ENCODE measurements at places on chromosomes 3 and 15. TPM values are rescaled to one million over a fixed set of nuclear protein-coding genes. Genes with fewer than 3 reads are reported as not detected.

Gene CYP8B1
- 2.8 TPM for polyA plus RNA-seq

Gene ETFA
- polyA plus RNA-seq, result 291 TPM

Gene ABHD17C
- polyA plus RNA-seq, result 3.9 TPM

DNA sequence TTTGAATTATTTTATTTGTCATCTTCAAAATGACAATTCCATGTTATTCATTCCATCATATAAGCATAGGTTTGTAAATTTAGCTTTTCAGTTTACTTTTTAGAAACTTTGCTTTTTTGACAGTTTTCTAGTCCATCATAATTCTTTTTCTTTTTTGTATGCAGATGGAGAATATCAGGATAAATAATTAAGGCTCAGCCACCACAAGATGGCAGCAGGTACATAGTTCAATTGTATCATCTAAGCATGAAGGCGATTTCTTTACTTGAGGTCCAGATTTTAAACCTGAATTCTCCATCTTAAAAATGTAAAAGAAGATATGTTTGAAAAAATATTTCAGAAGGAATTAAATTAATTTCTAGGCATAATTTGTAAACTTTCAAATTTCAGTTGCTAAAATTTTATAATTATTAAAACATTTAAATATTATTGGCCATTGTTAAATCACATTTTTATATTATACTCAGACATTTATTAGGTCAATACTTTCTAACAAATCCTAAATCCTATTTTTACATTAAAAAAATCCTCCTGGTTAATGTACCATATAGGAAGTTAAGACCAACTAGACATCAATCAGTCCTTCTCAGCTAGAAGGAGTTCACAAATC, 15.1 kb downstream of the PLSCR5 start:
- DNase-seq, result peak; percentile 52

DNA sequence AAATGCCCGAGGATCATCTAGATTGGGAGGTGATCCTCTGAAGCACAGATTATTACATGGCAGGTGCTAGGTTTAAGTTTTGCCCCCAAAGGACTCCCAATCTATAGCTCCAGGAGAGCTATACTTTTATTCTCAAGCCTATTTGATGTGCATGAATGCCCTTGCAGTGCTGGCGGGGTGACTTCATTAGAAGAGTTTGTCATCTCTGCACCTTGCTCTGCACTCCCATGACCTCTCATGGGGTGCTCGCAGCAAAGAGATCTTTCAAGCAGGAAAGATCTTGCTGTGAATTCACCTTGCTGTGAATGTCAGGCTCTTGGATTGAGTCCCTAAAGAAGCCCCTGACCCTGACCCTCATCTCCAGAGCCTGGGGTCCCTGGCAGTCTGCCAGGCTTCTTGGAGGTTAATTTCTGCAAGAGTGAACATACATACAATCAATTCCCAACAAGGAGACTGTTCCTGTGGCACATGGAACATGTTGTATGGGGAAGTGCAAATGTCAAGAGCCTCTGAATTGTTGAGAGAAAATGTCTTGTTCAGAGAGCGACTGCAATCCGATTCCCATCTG, 45.9 kb downstream of the FAM43A start:
- DNase-seq, result no peak

GRCh38 chr3:194736277-194736895, 50.7 kb downstream of the FAM43A start:
- DNase-seq, result no peak

DNA sequence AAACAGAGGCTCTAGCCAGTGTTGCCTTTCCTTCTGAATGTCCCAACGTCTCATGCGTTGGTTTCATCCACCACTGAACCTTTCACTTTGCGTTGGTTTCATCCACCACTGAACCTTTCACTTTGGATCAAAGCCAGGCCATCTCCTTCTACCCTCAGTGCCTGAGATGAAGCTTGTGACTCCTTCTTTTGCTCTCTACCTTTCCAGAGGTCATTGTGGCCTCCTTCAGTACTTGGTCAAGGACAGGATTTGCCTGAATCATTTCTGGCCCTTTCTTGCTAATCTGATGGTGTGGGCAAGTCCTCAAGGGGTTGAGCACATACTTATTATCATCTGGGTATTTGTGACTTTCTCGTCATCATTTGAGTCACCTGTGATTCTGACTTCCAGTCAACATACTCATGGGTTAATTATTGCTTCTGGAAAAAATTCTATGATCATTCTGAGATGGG, 50.0 kb downstream of the SELENOT start:
- no peak for DNase-seq

GRCh38 chr3:100155128-100155527, 40.8 kb upstream of the FILIP1L start:
- DNase-seq, result no peak

GRCh38 chr3:54906763-54907162, 21.1 kb downstream of the LRTM1 start:
- no peak for DNase-seq

GRCh38 chr15:85607842-85608241, 186.9 kb downstream of the KLHL25 start:
- no peak for DNase-seq

DNA sequence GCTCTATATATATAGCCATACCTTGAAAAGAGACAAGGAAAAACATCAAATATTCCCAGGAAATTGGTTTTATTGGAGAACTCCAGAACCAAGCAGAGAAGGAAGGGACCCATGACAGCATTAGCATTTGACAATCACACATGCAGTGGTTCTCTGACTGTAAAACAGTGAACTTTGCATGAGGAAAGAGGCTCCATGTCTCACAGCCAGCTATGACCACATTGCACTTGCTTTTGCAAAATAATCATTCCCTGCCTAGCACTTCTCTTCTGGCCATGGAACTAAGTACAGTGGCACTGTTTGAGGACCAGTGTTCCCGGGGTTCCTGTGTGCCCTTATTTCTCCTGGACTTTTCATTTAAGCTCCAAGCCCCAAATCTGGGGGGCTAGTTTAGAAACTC, 85.5 kb downstream of the TGFBR2 start:
- DNase-seq, result no peak

DNA sequence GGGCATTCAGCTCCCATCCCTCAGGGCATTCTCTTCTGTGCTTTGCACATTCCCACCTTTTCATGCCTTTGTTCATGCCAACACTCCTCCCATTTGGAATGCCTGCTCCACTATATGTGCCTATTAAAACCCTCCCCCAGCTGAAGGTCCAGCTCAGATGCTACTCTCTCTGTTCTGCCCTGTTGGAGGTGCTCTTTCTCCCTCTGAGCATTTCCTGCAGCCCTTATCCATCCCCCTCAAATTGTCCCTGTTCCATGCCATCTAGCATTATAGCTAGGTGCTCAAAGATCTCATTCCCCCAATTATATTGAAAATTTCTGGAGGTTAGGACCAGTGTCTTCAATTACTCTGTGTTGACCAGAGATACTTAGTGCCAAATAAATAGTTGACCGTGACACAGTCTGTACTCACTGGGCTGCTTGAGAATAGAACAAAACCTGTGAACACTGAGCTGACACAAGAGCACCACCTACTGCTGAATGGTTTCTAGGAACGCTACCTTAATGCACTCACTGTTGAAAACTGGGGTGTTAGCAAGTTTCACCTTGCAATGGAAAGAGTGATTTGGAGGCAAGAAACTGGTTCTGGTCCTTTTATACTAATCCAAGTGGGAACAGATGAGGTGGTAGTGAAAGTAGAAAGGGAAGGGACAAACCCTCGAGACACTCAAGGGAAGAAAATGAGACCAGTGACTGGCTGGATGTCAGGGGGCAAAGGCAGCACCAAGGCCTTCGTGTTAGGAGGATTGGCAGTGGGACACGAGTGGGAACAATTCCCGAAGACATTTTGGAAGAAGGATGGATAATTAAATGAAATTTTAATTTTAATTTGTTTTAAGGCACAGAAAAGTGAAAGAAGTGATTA, 289.8 kb upstream of the ROPN1 start:
- DNase-seq, result peak; percentile 10

Data from HepG2 (cell line).